NCI-H1417 (cell line): ENCODE measurements at places on chromosomes 13 and 19.

DNA sequence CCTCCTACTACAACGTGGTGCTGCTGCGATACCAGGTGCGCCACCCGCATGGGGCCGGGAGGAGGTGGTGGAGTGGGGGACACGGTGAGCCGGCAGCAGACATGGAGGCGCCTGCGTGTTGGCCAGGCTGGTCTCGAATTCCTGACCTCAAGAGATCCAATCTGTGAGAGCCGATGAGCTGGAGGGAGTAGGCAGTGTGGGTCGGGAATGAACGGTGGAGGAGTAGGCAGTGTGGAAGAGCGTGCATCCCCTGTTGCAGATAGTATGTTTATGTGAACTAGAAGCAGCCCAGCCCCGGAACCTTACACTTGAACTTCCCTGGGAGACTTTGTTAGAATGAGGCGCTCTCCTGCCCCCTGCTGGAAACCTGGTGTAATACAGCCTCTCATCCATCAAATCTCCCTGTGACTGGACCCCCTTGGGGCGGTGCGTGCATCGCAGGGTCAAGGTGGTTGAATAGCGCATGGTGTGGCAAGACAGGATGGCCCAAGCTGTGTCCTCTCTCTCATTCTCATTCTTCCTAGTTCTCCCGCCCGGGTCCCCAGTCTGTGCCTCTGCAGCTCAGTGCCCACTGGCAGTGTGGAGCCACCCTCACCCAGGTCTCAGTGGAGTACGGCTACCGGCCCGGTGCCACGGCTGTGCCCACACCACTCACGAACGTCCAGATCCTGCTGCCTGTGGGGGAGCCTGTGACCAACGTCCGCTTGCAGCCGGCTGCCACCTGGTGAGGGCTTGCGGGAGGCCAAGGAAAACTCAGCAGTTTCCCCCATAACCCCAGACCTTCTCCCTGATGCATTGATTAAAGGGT, 10.5 kb upstream of the B3GNT3 start:
- DNase-seq = peak; percentile 80

DNA sequence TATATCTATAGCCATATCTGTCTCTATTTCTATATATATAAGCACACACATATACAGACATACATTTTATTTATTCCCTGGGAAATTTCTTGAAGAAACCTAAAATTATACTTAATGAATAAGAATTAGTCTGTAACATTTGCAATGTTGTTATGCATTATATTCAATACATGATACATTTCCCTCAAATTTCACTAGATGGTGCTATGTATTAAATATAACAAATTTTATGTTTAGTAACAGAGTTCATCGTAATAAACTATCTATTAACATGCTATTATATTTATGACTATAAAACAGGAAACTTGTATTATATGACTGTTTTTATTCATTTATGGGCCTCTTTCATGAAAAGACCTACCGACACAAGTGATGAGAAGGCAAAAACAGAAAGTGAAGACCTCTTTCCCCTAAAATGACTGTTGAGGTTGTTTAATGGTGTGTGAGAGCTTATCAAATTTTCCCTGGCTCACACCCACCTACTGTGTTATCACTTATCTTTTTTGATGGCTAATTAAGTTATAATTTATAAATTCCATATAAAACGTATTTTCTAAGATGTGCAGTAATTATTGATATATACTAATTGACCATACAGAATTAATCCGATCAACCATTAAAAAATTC, 881.9 kb downstream of the SLITRK6 start:
- no peak for DNase-seq

GRCh38 chr19:5949792-5950305, 28.1 kb downstream of the RANBP3 start:
- peak; percentile 91 for DNase-seq

DNA sequence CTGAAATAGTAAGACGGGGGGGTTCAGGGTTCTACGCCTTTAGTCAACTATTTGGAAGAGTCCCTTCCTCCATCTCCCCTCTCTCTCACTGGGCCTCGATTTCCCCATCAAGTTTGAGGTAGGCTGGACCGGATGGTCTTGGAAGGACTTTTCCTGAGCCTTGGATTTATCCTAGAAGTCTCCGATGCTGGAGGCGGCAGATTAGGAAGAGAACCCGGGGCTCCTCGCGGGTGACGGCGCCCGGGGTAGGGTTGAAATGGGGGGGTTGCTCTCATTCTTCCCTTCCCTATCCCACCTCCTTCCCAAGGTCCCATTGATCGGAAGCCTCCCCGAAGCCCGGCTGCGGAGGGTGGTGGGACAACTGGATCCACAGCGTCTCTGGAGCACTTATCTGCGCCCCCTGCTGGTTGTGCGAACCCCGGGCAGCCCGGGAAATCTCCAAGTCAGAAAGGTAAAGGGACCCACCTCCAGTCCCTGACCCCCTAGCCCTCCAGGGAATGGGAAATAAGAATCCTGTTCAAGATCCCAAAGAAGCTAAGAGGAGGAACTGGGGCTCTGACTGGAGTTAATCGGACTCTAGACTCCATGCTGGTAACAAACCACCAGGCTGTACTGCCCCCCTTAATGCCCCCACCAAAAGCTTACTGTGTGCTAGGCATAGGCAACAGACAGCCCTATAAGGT, 781 bp downstream of the QPCTL start:
- peak; percentile 67 for DNase-seq

DNA sequence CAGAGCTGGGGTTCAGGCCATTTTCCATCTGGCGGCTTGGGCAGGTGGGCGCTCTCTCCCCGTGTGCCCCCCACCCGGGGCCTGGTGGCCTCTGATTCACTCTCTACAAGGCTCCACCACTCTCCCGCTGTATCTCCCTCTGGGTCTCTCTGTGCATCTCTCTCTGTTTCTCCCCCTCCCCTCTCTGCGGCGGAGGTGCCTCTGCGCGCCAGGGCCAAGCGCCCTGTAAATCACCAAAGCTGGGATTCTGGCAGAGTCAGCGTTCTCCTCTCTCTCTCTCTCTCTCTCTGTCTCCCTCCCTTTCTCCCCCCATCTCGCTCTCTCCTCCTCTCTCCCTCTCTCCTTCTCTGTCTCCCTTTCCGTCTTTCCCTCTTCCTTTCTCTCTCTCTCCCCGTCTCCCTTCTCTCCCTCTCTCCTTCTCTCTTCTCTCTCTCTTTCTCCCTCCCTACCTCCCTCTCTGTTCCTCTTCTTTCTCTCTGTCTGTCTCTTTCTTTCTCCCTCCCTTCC, 3.9 kb downstream of the NFIC start:
- no peak for DNase-seq

DNA sequence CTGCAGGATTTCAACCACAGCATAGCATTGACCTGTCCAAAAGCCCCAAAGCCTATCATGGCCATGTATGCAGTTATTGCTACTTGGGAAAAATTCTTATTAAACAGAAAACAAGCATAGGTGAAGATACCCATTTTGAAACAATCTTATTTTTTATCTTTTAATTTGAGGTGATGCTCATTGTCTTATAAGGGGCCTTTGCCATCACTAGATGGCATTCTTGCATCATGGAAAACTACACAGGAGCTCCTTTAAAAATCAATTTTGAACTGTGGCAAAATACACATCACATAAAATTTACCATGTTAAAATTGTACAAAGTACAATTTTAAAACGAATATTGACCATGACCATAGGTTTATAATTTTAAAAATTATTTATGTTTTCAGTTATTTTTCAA, 38.9 kb upstream of the ZNF835 start:
- DNase-seq = no peak

DNA sequence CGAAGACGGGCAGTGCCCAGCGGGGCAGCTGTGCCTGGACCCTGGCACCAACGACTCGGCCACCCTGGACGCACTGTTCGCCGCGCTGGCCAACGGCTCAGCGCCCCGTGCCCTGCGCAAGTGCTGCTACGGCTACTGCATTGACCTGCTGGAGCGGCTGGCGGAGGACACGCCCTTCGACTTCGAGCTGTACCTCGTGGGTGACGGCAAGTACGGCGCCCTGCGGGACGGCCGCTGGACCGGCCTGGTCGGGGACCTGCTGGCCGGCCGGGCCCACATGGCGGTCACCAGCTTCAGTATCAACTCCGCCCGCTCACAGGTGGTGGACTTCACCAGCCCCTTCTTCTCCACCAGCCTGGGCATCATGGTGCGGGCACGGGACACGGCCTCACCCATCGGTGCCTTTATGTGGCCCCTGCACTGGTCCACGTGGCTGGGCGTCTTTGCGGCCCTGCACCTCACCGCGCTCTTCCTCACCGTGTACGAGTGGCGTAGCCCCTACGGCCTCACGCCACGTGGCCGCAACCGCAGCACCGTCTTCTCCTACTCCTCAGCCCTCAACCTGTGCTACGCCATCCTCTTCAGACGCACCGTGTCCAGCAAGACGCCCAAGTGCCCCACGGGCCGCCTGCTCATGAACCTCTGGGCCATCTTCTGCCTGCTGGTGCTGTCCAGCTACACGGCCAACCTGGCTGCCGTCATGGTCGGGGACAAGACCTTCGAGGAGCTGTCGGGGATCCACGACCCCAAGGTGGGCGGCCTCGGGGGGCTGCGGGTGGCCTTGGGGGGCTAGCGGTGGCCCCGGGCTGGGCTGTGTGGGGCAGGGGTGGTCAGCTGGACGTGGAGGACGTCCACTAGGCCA, 4.8 kb downstream of the GRIN3B start:
- no peak for DNase-seq

DNA sequence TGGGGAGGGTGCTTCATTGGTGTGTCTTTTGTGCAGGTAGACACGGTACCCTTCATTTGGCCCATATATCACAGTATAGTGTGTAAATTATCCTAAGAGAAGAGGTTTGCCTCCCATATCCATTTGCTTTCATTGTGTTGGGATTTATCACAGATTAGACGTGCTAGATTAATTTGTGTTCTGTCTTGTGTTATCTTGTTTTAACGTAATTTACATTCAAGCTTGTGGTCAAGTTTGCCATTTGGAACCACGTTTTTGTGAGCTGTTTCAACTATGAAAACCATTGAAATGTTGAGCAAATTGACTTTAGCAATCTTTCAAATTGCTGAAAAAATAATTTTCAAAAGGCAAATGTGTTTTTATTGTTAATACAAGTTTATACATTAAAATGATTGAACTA, 1826.5 kb downstream of the SLITRK5 start:
- no peak for DNase-seq

DNA sequence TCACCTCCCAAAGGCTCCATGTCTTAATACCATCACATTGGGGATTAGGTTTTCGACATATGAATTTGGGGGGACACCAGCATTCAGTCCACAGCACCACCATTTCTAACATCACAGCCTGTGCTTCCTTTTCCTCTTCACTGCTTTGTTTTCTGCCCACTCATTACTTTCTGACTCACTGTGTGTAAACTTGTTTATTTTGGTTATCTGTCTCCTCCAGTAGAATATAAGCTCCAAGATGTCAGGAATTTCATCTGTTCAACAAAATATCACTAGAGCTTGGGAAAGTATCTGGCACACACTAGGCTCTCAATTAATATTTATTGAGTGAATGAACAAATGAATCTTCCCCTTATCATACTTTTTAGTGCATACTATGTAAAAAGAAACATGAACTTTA, 152.0 kb downstream of the NUFIP1 start:
- DNase-seq = no peak

GRCh38 chr13:98060282-98060681, 82.6 kb upstream of the FARP1 start:
- DNase-seq = no peak

DNA sequence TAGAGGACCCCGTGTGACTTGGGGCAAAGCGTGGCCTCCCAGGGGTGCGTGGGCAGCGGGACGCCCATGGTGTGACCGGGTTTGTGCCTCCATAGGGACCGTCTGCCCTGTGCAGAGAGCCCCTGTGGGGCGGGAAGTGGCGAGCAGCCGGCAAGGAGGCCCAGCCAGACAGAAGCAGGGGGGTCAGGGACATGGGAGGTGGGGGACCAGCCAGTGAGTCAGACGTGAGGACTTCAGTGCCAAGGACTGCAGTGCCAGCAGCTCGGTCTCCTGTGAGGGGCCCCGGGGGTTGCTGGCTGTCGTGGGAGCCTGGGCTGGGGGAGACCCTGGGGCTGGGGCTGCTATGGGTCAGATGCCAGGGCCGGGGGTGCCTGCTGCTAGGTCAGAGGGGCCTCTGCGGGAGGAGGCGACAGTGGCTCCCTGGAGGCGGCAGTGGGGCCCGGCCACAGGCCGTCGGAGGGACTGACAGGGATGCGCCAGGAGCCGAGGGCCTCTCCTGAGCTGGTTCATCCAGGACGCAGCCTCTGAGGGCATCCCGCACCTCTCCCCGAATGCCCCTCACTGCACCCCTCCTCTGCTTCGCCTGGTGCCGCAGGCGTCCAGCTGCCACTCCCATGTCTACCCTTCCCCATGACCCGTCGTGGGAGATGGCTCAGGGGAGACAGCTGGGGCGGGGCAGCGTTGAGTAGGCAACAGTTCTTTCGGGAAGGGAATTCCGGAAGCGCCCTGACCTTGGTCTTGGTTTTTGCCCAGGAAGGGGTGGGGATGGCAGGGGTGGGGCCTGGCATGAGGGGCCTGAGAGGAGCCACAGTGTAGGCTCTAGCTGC, 80.0 kb downstream of the KDM4B start:
- DNase-seq = no peak

GRCh38 chr19:18649371-18650020, 12.7 kb downstream of the KLHL26 start:
- peak; percentile 7 for DNase-seq

- peak; percentile 89 for DNase-seq
These were observed at the start of gene AKT2 for GRCh38 chr19:40284501-40285352. TSS of gene AKT2 (minus strand) at chr19:40285345. CDS start at chr19:40265267, 20,078 bp downstream.

- DNase-seq = no peak
These were observed 1.4 kb upstream of the PRKD2 start for GRCh38 chr19:46718157-46718933.
